Psoas muscle (tissue), 8 donors: ENCODE measurements at places on chromosomes 2 and 18. TPM values are rescaled to one million over a fixed set of nuclear protein-coding genes. Genes with fewer than 3 reads are reported as not detected.

DNA sequence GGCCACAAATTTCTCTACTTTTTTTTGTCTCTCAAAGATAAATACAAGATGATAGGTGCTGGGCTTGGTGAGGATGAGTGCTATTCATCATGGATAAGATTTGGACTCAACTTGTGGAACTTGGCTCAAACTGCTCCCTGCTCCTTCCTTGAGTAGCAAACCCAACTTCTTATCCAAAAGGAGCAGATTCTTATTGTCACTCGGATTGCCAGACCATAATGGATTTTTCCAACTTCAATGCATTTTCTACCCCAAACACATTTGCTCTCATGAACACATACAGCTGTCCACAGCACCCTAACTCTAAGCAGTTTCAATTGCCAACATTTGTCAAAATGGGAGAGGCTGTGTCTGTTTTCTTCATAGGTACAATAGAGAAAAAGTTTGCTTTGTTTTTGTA is 99.5 kb upstream of the APCDD1 start:
- H3K27ac ChIP-seq = no peak overlapping the region
- no peaks in the 10 kb centered on the region for H3K36me3 ChIP-seq
- H3K4me3 ChIP-seq = no peak overlapping the region
- H3K27me3 ChIP-seq = no peaks in the 10 kb centered on the region
- H3K4me1 ChIP-seq = peaks cover 4% of the 10 kb centered on the region
- DNase-seq = no peak

GRCh38 chr2:231883468-231883881 is 42.7 kb downstream of the NPPC start:
- no peak overlapping the region for H3K27ac ChIP-seq
- DNase-seq = no peak
- H3K27me3 ChIP-seq = peaks cover 35% of the 10 kb centered on the region

GRCh38 chr2:152740743-152741328 is 22.4 kb downstream of the ARL6IP6 start:
- no peak overlapping the region for H3K4me3 ChIP-seq
- H3K36me3 ChIP-seq = peaks cover 3% of the 10 kb centered on the region
- no peaks in the 10 kb centered on the region for H3K27me3 ChIP-seq

DNA sequence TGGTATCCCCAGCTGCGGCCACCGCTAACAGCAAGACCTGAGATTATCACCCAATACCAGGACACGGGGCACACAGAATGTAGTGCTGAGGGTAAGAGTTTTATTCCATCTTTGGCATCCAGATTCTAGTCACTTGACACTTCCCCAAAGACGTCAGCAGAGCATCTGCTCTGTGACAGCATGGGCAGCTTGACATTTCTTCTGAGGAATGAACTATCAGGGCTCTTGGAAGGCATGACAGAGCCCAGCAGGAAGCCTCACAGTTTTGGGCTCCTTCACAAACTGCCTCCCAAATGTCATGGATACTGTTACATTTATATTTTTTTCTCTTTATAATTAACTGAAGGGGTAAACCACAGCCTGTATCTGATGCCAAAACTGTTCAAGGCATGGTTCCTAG is 1010.7 kb downstream of the TDRD15 start:
- no peak for DNase-seq
- no peaks in the 10 kb centered on the region for H3K36me3 ChIP-seq
- no peaks in the 10 kb centered on the region for H3K4me1 ChIP-seq
- no peak overlapping the region for H3K4me3 ChIP-seq
- no peaks in the 10 kb centered on the region for H3K27me3 ChIP-seq

- no peaks in the 10 kb centered on the region for H3K36me3 ChIP-seq
- H3K4me3 ChIP-seq = no peak overlapping the region
- no peaks in the 10 kb centered on the region for H3K4me1 ChIP-seq
- H3K27ac ChIP-seq = no peak overlapping the region
- H3K27me3 ChIP-seq = no peaks in the 10 kb centered on the region
These were observed 112.6 kb downstream of the EHBP1 start for GRCh38 chr2:62817995-62818713.

DNA sequence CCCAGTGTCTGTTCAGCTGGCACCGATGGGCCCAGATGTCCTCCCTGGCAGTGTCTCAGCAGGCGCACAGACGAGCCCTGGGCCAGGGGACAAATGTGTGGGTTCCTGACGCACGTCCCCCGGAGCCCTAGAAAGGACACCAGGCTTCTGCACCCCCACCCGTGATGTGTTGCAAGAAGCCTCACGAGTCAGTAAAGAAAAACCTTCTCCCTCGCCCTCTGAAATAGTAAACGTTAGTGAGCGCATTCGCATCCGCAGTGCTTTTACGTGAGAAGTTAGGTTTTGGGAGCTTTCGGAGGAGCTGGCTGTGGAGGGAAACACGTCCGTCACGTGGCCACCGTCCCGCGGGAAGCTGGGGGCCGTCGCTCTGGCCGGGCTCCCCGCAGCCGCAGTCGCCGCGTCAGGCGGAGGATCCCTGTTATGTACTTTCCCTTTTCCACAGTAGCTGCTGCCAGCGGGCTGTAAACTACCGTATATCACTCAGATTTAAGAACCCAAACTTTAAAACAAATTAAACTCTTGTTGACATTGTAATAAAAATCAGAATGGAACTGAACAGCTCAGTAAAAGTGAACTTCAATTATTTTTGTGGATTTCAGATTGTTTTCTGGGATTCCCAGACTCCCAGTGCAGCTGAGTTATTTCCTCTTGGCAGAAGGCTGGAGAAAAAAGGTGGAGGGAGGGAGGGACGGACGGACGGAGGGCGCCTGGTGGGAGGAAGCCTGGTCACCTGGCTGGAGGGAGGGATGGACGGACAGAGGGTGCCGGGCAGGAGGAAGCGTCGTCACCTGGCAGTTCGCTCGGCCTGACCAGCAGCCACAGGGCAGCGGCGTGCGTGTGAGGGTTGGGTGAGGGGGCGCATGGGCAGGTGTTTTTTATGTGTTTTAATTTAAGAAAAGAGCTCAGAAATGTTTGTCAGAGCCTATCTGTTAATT is 112.1 kb downstream of the NFATC1 start:
- peaks cover 27% of the 10 kb centered on the region for H3K4me1 ChIP-seq
- peak; percentile 87 for DNase-seq
- H3K4me3 ChIP-seq = peak overlapping the region; percentile 73

- no peak overlapping the region for H3K4me3 ChIP-seq
- H3K27me3 ChIP-seq = no peaks in the 10 kb centered on the region
- no peaks in the 10 kb centered on the region for H3K36me3 ChIP-seq
- DNase-seq = no peak
- no peak overlapping the region for H3K27ac ChIP-seq
These were observed 709.6 kb downstream of the SOCS6 start for GRCh38 chr18:70998490-70998889.

Gene GAREM2
- total RNA-seq = 1.2 TPM

DNA sequence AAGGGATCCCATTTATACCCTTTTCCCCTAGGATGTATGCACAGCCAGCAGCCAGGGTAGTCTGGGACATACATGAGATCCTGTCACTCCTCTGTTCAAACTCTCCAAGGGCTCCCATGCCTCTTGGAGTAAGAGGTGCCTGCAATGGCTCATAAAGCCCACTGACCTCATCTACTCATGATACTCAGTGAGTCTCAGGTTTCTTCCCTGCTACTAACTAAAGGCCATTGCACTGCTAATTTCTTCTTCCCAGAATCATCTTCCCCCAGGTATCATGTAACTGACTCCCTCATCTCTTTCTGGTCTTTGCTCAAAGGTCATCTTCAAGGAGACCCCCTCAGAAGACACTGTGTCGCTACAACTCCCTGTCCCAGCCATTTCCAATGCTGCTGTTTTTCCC is 68.2 kb downstream of the CCBE1 start:
- H3K4me1 ChIP-seq = no peaks in the 10 kb centered on the region
- no peak for DNase-seq
- no peaks in the 10 kb centered on the region for H3K27me3 ChIP-seq
- no peaks in the 10 kb centered on the region for H3K36me3 ChIP-seq
- no peak overlapping the region for H3K27ac ChIP-seq
